Stimulated activated CD8-positive, alpha-beta memory T cell treated with anti-CD3 and anti-CD28 coated beads, Interleukin-15, amount 100 ng/mL, for 4 hours (primary cell): ENCODE measurements at places on chromosomes 6 and 20.

- no peak for DNase-seq
Measured at GRCh38 chr6:17987447-17987696, at the start of gene KIF13A. Gene KIF13A, minus strand, starts transcription at chr6:17987635. Its CDS starts 172 bp downstream, at chr6:17987463.

GRCh38 chr6:168049706-168050224 is 29.2 kb downstream of the FRMD1 start:
- DNase-seq: no peak

GRCh38 chr20:9617940-9618339 is 103.5 kb downstream of the LAMP5 start:
- no peak for DNase-seq

DNA sequence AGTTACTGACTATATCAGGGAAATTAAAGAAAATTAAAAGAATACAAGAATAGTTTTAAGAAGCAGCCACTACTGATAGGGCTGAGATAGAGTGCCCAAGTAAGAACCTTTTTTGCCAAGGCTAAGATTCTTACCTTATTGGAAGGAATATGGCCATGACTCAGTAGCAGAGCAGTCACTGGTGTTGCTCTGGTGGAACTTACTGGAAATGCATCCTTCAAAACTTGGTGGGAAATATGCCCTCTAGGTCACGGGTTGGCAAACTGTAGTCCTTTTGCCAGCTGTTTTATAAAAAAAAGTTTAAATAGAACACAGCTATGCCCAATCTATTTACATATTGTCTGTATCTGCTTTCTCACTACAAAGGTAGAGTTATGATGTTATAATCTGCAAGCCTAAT is 6.0 kb downstream of the HSF2 start:
- no peak for DNase-seq

GRCh38 chr6:106637717-106638341 is 8.5 kb downstream of the QRSL1 start:
- DNase-seq: no peak

DNA sequence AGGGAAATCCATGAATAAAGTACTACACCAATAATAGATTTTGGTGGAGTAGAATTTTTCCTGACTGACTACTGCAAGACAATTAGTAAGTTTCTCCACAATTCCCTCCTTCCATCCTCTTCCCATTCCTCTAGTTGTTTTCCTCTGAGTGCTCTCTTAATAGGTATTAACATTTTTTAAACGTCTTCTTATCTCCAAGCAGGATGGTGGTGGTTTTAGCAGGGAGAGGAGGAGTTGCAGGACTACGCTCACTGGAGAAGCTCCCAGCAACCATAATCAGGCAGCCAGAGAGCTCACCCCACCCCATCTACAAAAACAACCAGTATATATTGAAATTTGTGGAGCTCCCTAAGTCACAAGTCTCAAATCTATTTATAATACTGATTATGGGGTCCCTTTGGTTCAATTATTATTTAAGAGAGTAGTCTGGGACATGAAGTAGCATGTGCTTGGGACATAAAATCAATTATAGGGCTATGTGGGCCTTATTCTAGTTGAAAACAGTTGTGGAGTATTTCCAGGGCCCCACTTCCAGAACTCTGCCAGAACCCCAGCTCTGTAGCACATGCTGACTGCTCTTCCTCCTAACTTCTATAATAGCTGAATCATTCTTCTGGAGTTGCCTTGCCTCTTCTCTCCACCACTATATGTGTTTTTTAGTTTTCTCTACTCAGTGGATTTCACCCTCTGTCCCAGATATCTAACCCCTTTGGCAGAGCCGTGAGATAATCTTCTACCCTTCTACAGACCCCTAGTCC is 49.8 kb downstream of the MYB start:
- DNase-seq: no peak

- DNase-seq: no peak
Measured at GRCh38 chr6:38476141-38476540, 163.6 kb downstream of the BTBD9 start.

- DNase-seq: no peak
Measured at GRCh38 chr6:144214622-144215401, 64.5 kb downstream of the STX11 start.

DNA sequence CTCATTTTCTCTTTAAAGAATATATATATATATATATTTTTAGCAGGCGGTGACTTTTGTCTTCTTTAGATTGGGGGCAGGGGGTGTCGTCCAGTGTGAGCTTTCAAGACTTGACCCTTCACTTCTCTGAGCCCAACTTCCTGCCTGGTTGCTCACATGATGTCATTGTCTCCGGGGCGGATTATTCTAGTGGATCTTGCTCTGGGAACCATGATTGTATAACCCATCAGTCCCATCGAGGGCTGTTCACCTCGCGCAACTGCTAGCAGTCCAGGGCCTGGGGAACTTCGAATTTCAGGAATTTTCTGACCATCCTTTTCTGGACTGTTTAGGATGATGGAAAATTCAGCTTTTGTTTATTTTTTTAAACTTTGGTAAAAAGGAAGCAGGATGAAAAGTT is 1.0 kb downstream of the IGF2R start:
- DNase-seq: no peak

- DNase-seq: no peak
Measured at GRCh38 chr6:43861212-43861894, 91.3 kb downstream of the VEGFA start.

GRCh38 chr6:112846681-112847080 is 499.6 kb downstream of the RFPL4B start:
- DNase-seq: no peak

DNA sequence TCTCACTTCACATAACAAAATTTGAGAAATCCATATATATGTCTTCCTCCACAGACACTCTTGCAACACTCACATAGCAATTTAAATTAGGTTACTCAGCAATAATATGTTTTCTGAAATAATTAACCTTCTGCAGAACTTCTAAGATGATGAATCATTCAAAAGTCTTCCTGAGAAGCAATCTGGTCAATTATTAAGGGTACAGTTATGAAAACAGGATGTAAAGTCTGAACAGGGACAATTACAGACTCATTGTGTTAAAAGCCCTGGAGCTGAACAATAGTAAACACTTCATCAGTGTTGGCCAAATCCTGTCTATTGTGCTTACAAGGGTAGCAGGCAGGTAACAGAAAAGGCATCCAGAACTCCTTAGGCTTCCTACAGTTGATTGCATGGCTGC is 75.4 kb downstream of the FILIP1 start:
- DNase-seq: no peak

DNA sequence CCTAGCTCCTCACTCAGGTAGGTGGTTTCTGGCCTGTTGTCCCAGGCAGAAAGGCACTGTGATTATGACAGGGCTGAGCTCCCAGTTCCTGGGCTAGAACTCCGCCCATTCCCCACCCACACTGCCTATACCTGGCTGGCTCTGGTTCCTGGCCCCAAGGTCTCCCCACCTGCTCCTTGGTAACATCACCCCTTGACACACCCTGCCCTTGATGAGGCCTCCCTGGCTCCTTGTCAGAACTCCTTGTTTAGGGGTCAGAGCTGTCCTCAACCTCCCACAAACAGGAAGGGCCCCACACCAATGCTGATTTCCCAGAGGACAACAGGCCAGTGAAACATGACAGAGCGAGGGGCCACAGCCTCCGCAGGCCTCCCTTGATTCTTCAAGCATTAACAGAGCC is 15.5 kb upstream of the MYMX start:
- DNase-seq: no peak

DNA sequence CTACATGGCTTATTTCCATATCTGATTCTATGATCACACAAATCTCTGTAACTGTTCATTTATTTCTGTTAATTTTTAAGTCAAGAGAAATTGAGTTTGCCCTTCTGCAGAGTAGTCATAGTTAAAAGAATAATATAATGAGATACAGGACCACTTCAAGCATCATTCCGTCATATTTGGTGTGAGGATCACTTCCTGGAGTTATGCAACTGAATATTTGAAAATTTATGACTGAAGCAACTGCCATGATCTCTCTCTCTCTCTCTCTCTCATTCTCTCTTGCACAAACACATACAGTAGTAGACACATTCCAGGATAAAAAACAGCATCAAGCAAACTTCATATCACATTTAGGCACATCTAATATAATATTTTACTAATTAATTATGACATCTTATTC is 116.4 kb downstream of the COL9A1 start:
- DNase-seq: no peak

GRCh38 chr20:237489-237888 is 10.4 kb downstream of the DEFB129 start:
- DNase-seq: no peak

DNA sequence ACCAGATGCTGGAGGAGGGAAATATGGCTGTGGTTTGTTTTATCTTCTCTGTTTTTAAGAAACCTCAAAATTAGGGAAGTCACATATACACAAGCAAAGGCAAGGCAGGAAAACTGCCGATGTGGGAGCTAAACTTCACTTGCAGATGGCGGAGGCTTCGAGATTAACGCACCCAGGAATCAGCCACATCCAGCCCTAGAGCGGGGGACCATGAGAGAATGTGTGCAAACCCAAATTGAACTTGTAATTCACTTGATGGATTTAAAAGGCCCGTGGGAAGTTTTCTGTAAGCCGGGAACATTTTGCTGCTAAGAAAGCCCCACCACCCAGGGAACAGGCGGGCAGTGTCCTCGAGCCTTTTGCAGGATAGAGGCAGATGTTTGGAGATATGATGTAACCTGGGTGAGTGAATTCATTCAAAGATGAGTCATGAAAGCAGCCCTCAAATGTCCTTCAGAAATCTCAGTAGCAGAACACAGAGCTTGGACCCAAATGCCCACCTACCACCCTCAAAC is 39.9 kb downstream of the PREX1 start:
- DNase-seq: no peak

GRCh38 chr6:39804466-39805065 is 12.4 kb downstream of the DAAM2 start:
- no peak for DNase-seq

DNA sequence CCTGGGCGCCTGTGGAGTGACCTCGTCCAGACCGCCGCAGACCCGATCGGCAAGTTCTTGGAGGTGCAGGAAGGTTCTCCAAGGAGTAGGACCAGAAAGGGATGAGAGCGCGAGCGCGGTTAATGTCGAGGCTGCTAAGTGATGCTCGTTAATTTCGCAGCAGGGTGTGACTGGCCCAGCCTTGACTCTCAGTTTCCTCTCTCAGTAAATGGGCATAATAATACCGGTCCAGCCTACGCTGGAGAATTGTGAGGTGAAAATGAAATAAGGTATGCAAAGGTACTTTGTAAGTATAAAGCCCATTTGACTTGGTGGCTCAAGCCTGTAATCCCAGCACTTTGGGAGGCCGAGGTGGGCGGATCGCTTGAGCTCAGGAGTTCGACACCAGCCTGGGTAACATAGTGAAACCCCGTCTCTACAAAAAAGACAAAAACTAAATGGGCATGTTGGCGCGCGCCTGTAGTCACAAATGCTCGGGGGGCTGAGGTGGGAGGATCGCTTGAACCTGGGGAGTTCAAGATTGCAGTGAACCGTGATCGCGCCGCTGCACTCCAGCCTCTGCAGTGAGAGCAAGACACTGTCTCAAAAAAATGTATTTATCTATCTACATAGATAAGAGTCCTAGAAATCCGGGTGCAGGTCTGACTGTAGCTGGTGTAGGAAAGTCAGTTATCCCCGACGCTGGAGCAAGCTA is 634 bp upstream of the BTBD9 start:
- DNase-seq: no peak

GRCh38 chr6:134999107-134999506 is 49.2 kb upstream of the ALDH8A1 start:
- no peak for DNase-seq

- no peak for DNase-seq
Measured at GRCh38 chr20:23193801-23194384, 107.8 kb upstream of the CD93 start.

GRCh38 chr20:8532169-8532568 is 400.1 kb downstream of the PLCB1 start:
- no peak for DNase-seq

DNA sequence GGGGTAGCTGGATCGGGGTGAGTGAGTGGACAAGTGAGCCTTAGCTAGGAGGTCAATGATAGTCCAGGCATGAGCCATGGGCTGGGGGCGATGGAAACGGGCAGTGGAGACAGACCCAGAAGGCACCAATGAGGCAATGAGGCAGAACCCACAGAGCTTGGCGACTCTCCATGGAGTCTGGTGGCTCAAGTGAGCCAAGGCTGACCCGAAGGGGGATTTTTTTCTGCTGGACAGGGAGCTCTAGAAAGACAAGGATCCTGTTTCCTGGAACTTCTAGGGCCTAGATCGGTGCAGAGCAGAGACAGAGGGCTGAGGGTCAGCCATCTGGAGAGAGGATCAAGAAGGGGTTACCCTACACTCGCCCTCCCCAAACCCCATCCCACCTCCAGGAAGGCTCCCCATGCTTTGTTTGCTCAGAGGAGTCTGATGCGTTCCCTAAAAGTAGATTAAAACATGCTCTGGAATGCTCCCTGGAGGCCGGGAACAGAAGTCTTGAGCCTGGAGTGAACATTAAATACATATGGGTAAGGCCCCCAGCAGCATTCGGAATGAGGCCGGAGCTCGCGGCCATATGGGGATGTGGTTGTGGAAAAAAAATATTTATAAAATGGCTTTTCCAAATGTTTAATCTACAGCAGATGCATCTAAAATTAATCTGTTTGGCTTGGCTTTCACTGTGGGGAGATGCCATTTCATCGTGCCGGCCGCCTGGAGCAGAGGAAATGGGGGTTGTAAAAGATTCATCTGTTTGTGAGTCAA is 237.8 kb upstream of the PMEPA1 start:
- DNase-seq: no peak

GRCh38 chr20:1309439-1309847 is 19.5 kb downstream of the SDCBP2 start:
- DNase-seq: no peak

DNA sequence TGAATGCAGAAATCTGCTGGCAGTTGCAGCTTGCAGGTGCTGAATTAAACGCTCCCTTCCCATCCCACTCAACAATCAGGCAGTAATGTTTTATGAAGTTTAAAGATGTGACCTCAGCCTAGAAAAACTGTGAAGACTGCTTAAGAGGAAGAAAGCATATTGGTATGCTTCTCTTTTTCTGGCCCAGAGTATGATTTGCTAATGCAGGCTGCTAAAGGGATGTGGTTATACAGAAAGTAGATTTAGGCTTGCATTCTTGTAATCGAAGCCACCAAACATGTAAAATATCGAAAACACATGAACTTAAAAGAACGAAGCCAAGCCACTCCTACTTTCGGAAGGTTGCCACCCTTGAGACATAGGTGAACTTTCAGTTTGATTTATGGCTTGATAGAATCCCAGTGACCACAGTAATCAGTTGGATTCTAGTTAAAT is 40.7 kb downstream of the MAP3K5 start:
- DNase-seq: no peak

GRCh38 chr6:89258912-89259311 is 41.8 kb upstream of the GABRR1 start:
- no peak for DNase-seq

DNA sequence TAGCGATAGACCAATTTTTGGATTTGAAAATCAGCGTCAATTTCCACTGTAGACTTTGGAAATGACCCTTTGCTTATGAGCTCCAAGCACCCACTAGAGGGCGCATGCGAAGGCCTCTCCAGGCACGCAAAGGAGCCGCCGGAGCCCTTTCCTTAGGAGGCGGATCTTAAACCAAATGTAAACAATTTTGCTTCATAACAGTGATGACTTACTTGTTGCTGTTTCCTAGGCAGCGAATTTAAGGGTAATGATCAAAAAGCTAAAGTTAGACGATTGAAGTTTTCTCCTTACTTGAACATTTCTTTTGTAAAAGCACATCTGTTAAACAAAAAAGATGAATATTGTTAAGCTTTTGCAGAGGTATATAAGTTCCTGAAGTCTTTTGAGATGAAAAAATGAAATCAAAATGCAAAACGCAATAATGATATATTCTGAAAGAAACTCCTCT is 29.2 kb upstream of the EXOC2 start:
- DNase-seq: peak; percentile 60

- no peak for DNase-seq
Measured at GRCh38 chr6:37451441-37452193, 18.6 kb downstream of the CMTR1 start.
